ENCODE measurements at places on chromosomes 4 and X.

- no peak for DNase-seq
Measured at GRCh38 chrX:70497026-70497425, 52.4 kb downstream of the DLG3 start.

- no peak for DNase-seq
Measured at GRCh38 chrX:18828832-18829404, 121.5 kb downstream of the PPEF1 start.

- DNase-seq = no peak
Measured at GRCh38 chr4:92433272-92433758, 129.5 kb downstream of the GRID2 start.

DNA sequence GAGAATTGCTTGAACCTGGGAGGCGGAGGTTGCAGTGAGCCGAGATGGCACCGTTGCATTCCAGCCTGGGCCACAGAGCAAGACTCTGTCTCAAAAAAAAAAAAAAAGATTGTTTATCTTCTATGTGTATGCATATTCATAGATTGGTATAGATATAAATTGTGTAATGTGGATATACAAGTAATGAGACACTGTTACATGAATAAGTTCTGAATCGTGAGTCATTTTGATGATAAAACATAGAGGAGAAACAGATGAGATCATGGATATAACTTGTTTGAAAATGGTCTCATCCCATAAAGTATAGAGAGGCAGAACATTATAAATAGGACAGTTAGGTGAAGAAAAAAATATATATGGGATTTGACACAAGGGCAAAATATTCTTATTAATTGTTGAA, 628.0 kb downstream of the IL1RAPL1 start:
- no peak for DNase-seq

GRCh38 chr4:166174717-166175490, 301.9 kb downstream of the TLL1 start:
- no peak for DNase-seq

GRCh38 chrX:154294791-154295574, at the start of gene TEX28:
Gene TEX28 (minus strand): TSS chrX:154295124. CDS start chrX:154292117, 3,007 bp downstream.
- no peak for DNase-seq

GRCh38 chrX:1657367-1658070, 42.7 kb downstream of the ASMT start:
- peak; percentile 48 for DNase-seq

DNA sequence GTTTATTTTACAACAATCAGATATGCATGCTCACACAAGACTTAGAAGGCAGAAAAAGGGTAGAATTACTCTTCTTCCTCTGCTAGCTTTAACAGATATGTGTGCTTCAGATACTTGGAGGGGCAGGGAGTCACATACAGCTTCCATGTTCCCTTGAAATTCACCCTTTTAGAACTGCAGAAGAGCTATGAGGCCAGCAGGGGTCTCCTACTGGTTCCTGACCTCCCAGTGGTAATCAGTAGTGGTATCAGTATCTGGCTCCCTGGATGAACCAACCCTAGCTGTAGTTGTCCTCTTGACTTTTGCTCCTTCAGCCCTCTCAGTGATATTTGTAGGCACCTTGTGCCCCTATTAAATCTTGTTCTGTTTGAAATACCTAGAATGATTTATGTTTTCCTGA, 81.5 kb downstream of the RCHY1 start:
- no peak for DNase-seq

GRCh38 chr4:149716728-149717127, 98.9 kb downstream of the IQCM start:
- no peak for DNase-seq

GRCh38 chr4:6221851-6222760, 21.8 kb upstream of the JAKMIP1 start:
- peak; percentile 38 for DNase-seq

DNA sequence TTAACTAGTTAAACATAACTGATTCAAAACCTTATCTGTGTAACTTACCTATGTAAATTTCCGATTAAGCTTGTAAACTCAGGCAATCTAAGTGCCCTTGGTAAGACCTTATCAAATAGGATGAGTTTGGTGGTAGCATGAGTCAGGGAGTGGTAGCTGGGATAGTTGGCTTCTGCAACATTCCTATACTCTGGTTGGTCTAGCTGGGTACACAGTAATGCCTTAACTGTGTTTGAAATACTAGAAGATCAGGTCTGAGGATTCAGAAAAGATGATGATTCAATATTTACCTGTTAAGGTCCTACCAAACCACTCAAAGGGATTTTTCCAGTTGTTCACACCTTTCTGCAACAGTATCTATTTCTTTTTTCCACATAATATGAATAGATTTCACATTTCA, 5.3 kb downstream of the YIPF7 start:
- DNase-seq = no peak

GRCh38 chr4:1402021-1402515, 4.2 kb downstream of the NKX1-1 start:
- no peak for DNase-seq

GRCh38 chrX:100964362-100964761, 5.1 kb upstream of the ARL13A start:
- no peak for DNase-seq

DNA sequence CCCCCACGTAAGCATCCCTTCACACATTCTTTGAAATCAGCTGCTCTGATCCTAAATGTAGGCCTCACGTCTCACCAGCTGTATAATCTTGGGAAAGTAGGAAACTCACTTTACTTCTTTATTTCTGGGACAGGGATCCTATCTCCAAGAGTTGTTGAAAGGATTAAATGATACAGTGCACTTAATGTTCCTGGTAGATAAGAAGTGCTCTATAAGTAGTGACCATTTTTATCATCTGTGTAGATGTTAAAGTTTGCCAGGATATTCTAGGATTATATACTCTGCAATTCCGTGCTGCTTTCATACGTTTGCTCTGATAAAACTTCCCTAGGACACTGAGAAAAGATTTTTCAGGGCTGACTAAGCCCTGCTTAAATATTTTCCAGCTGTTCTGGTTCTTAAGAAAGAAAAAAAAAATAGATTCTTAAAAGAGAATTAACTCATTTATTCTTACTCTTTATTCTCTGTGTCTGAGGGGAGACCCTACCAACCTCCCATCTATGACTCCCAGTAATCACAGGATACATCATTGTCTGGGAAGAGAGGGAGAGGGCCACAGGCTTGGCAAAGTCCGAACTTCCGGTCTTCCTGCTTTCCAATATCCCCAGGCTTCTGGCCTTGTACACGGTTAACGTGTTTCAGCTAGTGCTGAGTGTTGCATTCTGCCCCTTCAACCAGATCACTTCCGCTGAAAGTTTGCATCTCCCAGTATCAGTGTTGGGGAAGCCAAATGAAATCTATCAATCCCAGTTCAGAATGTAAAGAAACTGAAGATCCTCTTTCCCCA, 269.2 kb downstream of the TRIML1 start:
- no peak for DNase-seq

DNA sequence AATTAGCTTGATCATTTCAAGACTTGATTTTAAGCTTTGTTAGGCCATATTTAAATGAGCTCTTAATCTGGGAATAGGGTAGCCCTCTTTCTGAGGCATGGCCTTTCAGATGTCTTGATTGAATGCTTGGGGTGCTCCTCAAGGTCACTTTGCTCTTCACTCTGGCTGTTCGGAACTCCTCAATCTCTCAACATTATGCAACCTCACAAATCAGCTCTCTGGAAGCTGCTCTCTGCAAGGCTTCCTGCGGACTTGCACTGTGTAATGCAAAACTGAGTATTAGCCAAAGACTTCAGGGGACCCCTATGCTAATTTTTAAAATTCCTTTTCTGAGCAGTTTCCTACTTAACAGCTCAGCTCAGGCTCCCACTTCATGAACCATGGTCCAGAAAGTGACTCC, 398.3 kb downstream of the PRDM5 start:
- no peak for DNase-seq

DNA sequence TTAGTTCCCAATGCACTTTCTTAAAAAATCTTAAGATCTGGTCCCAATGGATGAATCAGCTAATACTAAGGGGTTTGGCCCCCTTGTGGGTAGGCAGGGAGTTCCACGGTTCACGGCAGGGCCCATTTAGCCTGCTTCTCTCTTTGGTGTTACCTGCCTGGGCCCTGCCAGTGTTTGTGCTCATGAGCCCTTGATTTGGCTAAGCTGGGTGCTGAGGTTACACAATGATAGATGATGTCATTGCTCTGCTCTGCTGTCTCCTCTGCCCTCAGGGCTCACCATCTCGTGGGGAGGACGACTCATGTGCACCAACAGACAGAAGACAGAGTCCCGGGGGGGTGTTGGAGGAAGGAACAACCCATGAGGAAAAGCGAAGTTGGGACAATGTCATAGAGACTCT, 24.4 kb downstream of the RTL5 start:
- DNase-seq = no peak

GRCh38 chr4:69773484-69773883, 13.1 kb upstream of the SULT1B1 start:
- DNase-seq = no peak

GRCh38 chr4:175369087-175369486, 443.0 kb downstream of the GPM6A start:
- no peak for DNase-seq

- DNase-seq = no peak
Measured at GRCh38 chr4:8225706-8226443, 26.8 kb downstream of the SH3TC1 start.

DNA sequence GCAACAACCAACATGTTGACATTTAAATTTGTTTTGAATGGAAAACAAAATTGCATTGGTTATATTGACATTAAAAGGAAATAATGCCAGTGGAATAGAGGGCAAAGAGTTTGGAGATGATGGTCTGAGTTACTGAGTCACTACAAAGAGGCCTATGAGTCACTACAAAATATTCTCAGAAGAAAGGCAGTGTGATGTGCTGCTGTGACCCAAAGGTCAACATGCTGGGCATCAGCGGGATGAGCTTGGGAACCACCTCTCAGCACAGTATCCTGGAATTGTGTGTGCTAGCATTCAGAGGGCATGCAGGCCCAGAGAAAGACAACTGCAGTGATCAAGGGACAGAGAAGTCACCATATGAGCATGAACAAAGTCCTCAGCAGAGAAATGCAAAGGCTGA, 2.8 kb downstream of the CMC4 start:
- no peak for DNase-seq

- DNase-seq = no peak
Measured at GRCh38 chr4:30717208-30718020, 2.8 kb upstream of the PCDH7 start.

Measured in activated naive CD4-positive, alpha-beta T cell treated with anti-CD3 and anti-CD28 coated beads, Interleukin-2, amount 50 U/mL, for 72 hours (primary cell).